ENCODE measurements at places on chromosomes 13 and 19.

- DNase-seq: no peak
Measured at GRCh38 chr13:40801255-40802217, 12.1 kb downstream of the SLC25A15 start.

- DNase-seq: no peak
Measured at GRCh38 chr13:28329395-28330158, 165.4 kb downstream of the FLT1 start.

- DNase-seq: no peak
Measured at GRCh38 chr13:41402691-41403511, 54.4 kb upstream of the RGCC start.

DNA sequence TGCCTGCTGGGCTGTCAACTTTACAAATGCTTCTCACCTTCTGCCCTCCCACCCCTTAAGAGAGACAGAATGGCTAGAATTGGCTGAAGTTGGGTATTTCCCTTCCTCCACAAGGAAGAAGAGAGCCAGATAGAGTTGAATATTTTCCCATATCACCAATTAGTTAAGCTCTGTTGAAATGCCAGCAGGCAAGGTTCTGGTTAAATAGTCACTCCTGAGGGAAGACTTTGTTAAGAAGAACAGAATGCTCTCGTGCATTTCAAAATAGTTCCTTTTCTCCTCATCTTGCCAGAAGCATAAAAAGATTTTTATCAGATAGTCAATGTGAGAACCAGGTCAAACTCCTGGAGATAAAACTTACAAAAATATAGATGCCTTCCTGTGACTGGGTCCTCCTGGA lies 2857.0 kb upstream of the PCDH20 start:
- no peak for DNase-seq

- no peak for DNase-seq
Measured at GRCh38 chr13:45051315-45051714, 62.0 kb downstream of the GPALPP1 start.

- DNase-seq: no peak
Measured at GRCh38 chr13:98785405-98785804, 32.9 kb upstream of the SLC15A1 start.

DNA sequence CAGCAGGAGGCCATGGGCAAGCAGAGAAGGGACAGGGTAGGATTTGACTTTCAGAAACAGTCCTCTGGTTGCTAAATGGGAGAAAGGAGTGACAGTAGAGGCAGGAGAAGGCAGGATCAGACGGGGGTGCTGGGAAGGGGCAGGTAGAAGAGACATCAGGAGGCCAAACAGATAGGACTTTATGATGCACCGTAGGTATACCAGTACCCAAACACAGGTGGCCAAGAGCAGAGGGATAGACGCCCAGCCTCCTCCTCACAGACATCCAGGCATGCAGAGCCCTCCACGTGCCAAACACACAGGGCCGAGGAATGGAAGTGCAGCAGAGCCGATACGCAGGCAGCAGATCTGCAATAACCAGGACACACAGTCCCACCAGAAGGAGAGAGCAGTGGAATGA lies 1.3 kb upstream of the AXL start:
- DNase-seq: no peak

GRCh38 chr13:84315527-84315926 lies 433.3 kb upstream of the SLITRK1 start:
- DNase-seq: no peak

GRCh38 chr13:42821437-42821836 lies 40.1 kb downstream of the FAM216B start:
- DNase-seq: no peak

DNA sequence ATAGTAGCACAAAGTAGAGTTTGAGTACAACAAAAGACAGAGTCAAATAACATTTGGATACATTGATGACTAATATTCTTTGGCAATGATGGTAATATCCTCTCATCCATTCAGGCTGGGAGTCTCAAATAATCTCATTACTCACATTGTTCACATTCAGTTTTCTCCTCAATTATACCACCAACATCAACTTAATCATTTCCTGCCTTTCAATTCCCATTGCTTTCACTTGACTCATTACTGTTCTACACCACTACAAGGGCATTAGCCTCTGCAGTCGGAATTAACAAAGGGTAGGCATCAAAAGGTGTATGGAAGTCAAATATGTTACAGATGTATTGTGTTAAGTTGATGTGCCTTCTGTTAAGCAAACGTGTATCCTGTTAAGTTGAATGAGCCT lies 518.4 kb upstream of the SLITRK1 start:
- DNase-seq: no peak

DNA sequence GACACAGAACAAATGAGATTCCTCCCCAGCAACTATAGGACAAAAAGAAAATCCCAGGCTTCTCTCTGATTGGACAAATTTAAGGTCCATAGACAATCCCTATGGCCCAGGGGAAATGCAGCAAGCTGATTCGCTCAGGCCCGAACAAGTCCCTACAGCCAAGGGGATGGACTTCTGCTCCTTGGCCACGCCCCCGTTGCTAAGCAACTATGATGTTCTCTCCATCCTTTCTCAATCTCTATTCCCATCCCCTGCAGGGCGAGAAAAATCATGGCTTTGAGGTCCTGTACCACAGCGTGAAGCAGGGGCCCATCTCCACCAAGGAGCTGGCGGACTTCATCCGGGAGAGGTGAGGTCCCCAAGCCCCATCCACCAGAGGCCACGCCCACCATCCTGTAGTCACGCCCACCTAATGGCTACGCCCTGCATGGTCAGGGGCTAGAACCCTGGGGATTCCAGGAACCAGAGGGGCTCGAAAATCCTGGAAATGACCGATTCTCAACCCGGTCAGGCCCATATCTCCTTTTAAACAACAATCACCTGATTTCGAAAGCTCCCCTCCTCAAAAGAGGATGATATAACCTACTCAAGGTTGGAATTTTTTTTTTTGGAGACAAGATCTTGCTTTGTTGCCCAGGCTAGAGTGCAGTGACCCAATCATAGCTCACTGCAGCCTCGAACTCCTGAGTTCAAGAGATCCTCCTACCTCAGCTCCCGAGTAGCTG lies 11.4 kb downstream of the FCHO1 start:
- DNase-seq: no peak

DNA sequence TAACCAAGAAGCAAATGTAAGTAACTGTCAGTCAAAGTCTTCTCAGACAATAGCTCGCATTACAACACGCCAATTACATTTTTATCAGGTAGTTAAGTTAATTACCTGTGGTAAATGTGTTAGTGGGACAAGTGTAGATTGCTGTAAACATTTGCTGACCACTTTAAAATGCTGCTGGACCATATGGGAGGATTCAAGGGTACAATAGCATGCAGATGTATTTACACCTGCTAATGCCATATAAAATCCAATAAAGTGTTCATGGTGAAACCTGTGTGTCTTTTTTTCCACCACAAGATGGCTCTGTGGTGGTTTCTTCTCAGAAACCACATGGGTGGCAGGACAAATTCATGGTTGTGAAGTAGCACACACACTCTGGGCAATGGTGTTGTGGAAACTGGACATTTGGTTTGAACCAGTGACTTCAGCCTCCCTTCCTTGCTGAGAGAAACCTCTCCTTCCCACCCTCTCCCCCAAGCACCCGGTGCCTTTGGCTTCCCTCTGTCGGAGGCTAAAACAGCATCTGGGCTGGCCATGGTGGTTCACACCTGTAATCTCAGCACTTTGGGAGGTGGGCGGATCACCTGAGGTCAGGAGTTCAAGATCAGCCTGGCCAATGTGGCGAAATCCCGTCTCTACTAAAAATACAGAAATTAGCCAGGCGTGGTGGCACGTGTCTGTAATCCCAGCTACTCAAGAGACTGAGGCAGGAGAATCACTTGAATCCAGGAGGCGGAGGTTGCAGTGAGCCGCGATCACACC lies 18.1 kb upstream of the GTF3A start:
- peak; percentile 10 for DNase-seq

GRCh38 chr19:58549664-58550361 lies 5.1 kb downstream of the CHMP2A start:
- DNase-seq: no peak

DNA sequence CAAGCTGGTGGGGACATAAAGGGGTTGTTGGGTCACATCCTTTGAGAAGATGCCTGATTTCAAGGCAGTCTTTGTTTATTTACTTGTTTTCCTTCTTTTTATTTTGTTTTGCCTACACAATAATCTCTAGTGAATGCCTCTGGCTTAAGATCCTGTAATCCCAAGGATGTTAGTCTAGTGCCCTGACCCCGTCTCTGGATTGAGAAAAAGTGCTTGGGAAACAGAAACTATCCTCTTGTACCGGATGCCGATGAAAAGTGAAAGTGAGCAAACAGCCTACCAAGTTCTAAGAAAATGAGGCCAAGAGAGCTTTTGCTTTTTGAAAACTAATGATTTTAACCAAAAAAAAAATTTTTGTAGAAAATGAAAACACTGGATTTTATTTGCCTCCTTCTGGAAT lies 42.1 kb upstream of the C1QTNF9 start:
- DNase-seq: no peak

- DNase-seq: peak; percentile 45
Measured at GRCh38 chr19:7917267-7918061, 2.7 kb upstream of the SNAPC2 start.

DNA sequence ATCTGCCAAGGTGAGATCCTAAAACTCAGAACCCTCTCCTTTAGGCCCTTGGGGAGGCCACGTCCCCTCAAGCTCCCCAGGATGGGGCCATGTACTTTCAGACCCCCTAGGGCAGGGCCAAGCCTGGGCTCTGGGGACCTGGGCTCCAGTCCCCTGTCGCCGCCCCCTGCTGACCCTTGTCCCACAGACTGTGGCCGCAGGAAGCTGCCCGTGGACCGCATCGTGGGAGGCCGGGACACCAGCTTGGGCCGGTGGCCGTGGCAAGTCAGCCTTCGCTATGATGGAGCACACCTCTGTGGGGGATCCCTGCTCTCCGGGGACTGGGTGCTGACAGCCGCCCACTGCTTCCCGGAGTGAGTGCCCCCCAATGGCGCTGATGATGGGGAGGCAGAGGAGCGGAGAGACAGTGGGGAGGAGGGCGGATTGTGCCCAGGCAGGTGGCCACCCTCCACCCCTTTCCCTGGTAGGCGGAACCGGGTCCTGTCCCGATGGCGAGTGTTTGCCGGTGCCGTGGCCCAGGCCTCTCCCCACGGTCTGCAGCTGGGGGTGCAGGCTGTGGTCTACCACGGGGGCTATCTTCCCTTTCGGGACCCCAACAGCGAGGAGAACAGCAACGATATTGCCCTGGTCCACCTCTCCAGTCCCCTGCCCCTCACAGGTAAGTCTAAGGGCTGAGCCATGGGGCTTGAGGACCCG lies 18.8 kb downstream of the HPN start:
- DNase-seq: no peak

DNA sequence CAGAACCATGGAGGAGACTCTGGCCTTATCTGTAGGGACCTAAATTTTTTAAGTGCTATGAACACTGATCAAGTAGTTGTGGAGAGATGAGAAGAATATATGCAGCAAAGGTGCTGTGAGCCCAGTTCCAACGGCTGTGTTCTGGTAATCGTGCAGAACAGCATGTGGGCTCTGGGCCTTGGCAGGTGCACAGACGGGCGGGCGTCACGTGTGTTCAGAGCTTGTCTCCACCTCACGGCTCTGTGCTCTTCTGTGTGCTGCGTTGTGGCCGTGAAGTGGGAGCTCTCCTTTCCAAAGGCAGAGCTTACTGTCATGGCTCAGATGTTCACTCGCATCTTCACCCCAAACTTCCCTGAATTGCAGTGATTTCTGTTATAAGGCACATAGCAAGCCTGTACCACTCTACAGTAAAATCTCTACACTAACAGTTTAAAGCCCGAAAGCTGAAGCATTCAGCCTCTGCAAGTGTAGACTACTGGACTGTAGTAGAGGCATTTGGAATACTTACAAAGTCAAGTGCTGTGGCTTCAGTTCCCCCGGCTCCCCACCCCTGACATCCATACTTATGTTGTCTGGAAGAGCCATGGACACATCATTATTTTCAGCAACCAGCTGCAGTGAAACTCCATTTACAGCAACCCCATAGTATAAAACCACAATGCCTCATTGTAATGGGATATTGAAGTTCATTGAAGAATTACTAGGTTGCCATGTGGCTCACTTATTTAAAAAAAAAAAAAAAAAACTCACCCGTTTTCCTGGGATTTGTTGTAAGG lies 27.5 kb upstream of the TEX29 start:
- DNase-seq: no peak

All from activated T-cell treated with anti-CD3 and anti-CD28 coated beads for 24 hours (primary cell).